ENCODE measurements at places on chromosomes 16 and 17.
A peak's percentile ranks its signal among the peaks of the same experiment; 100 is the strongest.

GRCh38 chr17:7396147-7396546 lies 1.8 kb upstream of the PLSCR3 start:
- no peak for DNase-seq

GRCh38 chr17:81367171-81367570 lies 28.1 kb upstream of the BAHCC1 start:
- DNase-seq = no peak

- peak; percentile 59 for DNase-seq
Measured at GRCh38 chr17:28716740-28717577, 709 bp downstream of the RAB34 start.

DNA sequence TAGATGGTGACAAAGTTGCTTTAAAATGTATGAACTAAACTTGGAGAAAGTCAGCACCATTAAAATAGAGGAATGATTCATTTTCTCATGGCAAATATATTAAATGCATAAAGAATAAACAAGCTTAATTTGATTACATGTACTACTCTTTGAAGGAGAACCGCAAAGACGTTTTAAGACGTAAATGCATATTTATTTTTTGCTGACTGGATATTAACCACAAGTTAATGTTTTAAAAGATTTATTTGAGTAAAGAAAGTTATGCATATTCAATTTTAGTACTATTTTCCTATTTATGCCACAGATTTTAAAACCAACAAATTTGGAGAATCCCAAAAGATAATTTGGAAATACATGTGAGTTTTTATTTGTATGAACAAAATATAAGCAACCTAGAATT lies 1121.9 kb downstream of the CDH8 start:
- DNase-seq = no peak

GRCh38 chr17:62381561-62381960 lies 1.2 kb downstream of the EFCAB3 start:
- DNase-seq = no peak

DNA sequence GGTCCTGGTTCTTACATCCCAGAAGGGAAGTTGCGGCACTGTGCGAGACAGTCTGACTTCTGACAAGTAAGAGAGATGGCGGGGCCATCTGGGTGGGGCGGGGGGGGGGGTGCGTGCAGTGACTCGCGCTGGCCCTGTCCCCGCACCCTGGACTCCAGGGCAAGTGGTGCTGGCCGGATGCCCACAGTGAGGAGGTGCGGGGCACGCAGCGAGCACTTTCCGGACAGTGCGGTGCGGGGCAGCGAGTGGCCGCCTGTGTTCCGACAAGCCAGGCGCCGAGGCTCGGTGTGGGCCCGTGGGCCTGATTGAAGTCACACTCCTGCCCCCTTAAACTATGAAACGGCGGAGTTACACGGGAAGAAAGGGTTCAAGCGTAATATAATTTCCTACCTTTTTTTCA lies 106.4 kb downstream of the BANP start:
- DNase-seq = no peak

GRCh38 chr16:85306071-85306792 lies 194.0 kb upstream of the CIBAR2 start:
- DNase-seq = peak; percentile 92

- DNase-seq = peak; percentile 56
Measured at GRCh38 chr17:75152922-75153779, 1.2 kb downstream of the JPT1 start.

- DNase-seq = no peak
Measured at GRCh38 chr17:13643180-13643579, 41.5 kb upstream of the HS3ST3A1 start.

- no peak for DNase-seq
Measured at GRCh38 chr16:54411544-54411943, 125.0 kb upstream of the IRX3 start.

DNA sequence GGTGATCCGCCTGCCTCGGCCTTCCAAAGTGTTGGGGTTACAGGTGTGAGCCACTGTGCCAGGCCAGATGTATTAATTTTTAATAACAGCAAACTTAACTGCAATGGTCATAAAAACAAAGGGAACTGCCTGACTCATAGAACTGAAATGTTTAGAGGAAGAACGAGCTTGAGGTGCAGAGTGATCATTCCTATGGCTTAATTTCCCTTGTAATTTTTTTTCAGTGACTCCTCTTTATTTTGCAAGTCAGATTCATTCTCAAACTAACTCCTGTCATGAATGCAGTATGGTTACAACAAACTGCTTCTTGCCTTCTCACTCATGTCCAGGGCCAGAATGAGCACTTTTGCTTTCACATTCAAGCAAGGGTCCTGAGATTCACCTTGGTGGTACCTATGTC lies 231.3 kb downstream of the HAPSTR1 start:
- no peak for DNase-seq

DNA sequence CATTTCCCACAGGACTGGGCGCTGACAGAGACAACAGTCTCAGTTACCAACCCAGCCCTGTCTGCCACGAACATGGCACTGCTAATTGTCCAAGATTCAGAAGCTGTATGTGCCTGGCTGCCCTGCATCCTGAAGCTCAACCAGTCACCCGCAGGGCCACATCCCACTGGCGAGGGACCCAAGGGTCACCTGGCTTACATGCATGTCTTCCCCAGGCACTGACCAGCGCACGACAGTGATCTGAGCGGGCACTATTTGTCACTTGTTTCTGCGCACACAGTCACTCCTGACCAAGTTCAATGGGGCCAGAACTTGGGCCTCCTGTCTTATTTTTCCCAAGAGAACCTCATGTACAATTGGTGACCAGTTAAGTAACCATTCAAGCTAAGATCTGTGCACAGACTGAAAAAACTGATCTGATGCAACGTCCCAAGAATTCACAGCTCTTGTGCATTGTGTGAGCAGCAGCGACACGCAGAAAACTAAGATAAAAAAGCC lies 13.1 kb downstream of the USP7 start:
- no peak for DNase-seq

DNA sequence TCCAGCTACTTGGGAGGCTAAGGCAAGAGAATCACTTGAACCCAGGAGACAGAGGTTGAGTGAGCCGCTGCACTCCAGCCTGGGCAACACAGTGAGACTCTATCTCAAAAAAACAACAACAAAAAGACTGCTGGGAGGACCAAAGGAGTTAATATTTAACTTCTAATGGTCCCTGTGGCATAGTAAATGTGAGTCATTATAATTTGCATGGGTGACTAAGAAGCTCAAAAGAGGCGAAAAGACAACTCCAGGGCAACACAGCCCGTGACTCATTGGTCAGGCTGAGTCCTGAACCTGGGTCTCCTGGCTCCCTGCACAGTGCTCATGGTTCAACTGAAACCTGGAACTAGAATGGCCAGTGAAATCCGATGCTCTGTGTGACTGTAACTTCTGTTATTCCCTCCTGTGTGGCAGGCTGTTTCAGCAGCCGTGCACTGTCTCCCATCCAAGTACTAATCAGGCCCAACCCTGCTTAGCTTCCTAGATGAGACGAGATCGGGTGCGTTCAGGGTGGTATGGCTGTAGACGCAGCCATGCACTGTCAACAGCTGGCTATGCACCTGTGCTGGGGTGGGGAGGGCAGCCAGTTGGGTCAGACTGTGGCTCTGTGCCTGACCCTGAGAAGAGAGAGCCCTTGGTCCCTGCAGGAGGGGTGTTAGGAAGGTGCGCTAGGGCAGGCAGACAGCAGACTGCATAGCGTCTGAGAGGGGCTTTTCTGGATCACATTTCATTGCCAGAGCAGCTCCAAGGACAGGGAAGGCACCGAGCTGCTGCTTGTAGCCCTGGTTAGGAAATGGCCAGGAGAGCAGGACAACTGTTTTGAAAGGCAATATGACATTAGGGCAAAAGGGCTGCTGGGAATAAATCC lies 14.5 kb upstream of the GPRC5C start:
- peak; percentile 78 for DNase-seq

All from MG63 (cell line).